T-helper 22 cell (primary cell): ENCODE measurements at places on chromosomes 4 and X.
A peak's percentile ranks its signal among the peaks of the same experiment; 100 is the strongest.

DNA sequence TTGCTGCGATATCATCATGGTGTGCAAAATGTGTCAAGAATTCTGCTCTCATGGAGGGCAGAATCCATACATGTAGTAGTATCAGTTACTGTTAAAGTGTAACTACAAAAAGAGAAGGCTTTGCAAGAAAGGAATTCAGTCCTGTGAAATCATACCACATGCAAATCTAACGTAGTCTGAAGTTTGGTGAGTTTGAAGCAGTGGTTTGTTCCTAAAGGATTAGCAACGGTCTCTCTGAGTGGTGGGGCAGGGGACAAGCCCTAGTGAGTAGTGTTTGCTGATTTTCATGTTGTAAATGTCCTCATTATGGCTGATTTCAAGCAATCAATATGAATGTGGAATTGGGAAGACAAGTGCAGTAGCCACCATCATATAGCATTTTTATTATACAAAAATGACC, 47.1 kb upstream of the CLNK start:
- no peak for DNase-seq

GRCh38 chr4:11098461-11098860, 330.2 kb downstream of the HS3ST1 start:
- no peak for DNase-seq

DNA sequence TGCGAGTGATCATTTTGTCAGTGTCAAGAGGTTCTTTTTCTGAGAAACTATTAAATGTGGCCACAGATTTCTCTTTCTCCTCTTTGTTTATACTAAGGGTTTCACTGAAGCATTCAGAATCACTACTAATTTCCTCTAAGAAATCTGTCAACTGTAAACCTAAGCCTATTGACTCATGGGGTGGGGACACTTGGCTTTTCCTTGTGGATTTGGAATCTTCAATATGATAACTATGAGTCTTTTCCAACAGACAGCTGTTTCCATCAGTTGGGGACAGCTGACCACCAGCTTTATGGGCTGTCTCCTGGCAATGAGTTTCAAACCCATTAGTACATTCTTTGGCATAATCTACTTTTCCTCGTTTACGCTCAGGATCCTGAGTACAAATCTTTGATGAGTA, 13.8 kb downstream of the PGRMC1 start:
- no peak for DNase-seq

GRCh38 chrX:95622200-95622599, 1062.4 kb upstream of the DIAPH2 start:
- no peak for DNase-seq

DNA sequence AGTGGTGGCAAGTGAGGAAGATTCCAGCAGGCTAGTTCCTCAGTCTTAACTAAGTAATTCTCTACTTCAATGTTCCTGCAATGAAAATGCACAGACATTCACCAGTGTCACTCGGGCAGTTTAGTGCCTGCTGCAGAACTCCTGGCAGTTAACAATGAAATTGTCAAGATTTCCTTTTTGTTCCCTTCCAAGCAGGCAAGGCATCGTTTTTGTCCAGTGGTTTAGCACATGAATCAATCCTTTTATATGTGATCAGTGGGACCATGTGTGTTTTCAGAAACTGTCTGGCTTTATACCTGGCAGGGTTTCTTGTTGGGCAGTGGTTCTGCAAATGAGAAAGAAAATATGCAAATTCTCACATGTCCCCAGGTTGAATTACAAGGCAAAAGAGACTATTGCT, 122.2 kb downstream of the GBA3 start:
- DNase-seq, result no peak

GRCh38 chr4:13541720-13542576, 2.4 kb downstream of the NKX3-2 start:
- DNase-seq, result no peak

DNA sequence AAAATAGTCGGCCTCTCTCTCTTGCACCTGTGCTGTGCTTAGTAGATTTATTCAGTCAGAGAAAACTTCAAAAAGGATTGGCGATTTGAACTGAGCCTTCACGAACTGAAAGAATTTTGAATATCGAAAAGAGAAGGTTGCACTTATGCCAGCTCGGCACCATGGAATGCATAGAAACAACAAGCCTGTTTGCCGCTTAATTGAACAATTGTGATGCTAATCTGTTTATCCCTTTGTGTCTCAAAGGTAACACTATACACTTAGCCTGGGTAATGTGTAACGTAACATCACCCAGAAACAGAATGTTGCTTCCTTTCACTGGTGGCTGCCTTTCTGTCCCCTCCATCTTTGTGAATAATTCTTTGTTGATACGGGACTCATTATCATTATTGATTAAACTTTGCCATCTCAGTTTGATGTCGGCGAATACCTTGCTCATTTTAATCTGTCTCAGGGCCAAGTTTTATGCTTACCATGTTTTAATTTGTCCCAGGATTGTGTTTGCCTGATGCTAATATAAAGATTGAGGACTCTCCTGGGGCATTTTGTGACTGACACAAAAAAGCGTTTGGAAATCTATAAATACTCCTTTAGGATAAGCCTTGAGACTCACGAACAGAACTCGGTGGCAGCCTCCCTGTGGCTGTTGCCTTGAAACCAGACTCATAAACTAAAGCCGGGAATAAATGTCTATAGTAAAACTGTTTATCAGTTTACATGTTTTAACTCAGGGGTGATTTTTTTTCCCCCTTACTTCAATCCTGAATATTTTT, 400.5 kb downstream of the RAPGEF2 start:
- DNase-seq, result no peak

DNA sequence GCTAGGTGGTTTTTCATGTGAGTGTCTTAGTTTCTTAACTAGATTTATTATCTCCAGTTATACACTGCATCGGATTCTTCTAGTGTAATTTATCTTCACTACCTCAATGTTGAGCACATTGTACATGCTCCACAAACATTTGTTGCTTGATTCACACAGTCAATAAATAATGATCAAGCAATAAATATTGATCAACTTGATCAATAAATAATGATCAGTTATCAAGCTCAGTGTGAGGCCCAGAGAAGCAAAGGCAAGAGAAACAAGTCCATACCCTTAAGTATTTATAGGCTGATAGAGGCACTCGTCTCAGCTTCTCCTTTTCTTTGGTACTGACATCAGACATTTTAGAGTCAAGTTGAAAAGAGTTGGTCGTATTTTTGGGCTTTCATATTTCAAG, 5.1 kb upstream of the VBP1 start:
- no peak for DNase-seq

DNA sequence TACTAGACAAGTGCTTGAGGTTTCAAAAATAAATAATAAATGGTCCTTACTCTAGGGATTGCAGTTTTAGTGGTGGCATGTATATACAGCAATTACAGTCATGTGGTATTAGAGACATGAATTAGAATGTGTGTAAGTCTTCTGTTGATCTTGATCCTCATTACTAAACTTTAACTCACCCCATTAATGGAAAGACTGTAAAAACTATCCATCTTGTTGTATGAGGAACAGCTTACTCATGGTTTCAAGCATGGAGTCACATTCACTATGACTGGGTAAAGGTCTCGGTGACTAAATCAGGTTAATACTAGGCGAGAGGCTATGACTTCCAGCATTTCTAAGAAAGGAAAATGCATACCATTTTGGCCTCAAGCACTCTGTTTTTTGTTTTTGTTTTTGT, 107.0 kb upstream of the HPGD start:
- no peak for DNase-seq

- DNase-seq, result no peak
Measured at GRCh38 chr4:104494822-104495559, at the start of gene CXXC4. Gene CXXC4 (minus strand): TSS chr4:104494894. CDS start chr4:104491802, 3,092 bp downstream.

DNA sequence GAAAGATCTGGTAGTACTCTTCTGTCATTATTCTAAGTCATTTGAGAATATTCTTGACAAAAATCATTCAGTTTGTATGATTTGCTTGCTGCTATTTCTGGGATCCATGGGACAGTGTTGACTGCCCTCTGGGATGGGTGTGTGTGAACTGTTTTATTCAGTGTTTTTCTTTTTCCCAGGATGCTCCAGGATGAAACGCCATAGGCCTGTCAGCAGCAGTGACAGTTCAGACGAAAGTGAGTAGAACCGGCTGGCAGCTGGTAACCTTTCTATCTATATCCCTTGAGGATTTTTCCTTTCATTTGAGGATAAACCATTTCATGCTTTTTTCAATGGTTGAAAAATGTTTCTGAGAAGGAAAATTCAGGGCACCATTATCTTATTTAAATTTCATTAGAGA, 72.5 kb downstream of the JADE3 start:
- no peak for DNase-seq

DNA sequence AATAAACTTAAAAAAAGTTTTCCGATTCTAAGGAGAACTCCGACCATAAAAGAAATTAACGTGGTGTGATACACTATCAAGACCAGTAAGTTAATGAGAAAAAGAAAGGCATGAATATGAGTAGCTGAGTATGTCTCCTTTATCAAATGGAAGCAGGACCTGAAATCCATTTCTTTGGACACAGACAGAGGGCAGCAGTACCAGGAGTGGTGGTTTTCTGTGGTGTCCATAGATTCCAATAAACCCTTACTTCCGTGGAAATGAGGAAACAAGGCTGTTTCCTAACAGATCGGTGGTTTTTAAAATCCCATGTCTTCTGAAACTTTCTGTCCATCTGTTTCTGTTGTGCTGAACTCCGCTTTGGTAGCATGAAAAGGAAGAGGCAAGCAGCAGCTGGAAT, 128.5 kb upstream of the TSPAN5 start:
- no peak for DNase-seq

GRCh38 chrX:40106676-40107290, 9.0 kb upstream of the BCOR start:
- no peak for DNase-seq

- no peak for DNase-seq
Measured at GRCh38 chrX:132199941-132200340, 19.3 kb downstream of the RAP2C start.

DNA sequence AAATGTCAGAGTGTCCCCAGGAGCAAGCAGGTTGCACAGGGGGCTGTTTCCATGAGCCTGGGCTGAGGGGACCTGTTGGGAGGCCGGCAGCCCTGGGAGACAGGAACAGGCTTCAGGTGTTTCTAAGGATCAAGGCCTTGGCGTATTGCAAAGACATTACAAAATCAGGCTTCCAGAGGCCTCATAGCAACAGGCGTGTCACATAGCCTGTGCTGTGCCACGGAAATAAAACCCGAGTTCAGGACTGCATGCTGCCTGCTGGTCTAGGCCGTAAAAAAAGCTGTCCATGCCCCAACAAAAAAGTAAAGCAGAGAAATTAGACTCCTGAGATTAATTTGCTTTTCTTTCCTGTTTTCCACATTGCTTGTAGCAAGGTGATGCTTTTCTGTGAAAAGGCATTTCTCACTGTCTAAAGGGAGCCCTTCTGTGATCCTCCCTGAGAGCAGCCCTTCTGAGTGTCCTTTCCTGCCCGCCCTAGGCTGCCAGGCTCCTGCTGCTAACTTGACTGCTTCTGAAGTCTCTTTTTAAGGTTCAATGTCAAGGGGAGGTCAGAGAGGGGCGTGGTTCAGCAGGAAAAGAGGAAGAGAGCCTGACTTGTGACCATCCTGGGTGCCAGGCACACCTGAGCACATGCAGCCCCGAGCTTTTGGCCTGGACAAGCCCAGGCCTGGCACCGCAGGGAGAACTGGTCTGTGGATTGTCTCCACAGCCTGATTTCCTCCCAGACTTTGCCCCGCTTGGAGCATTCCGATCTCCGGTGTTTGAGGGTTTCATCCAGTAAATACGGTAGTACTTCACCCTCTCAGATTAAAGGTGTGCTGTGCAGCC, 21.3 kb downstream of the SHROOM2 start:
- no peak for DNase-seq

DNA sequence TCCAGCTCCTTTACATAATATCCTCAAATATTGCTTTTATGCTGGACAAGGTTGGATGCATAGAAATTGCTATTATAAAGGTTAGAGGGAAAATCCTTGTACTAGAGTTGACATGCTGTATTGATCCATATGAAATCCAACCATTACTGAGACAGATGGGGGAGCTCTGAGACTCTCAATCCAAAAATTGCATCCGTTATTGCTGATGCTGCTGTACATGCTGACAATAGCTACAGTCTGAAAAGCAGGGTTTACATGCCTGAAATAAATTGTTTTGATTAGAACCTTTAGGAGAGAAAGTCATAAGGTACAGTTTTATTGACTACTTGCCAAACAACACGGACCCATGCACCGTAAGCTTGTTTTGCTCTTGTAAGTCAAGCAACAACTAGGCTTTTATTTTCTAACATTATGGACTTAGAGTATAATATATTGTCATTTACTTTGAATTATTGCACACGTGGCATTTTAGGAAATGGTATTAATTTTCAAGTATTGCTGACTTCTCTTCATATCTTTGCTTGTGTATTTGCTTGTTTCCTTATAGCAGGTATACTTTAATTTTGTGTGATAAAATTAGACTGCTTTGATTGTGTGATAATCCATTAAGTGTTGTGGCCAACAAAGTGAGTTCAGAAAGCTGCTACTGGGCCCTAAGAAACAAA, 1365.2 kb downstream of the STIM2 start:
- DNase-seq, result no peak

DNA sequence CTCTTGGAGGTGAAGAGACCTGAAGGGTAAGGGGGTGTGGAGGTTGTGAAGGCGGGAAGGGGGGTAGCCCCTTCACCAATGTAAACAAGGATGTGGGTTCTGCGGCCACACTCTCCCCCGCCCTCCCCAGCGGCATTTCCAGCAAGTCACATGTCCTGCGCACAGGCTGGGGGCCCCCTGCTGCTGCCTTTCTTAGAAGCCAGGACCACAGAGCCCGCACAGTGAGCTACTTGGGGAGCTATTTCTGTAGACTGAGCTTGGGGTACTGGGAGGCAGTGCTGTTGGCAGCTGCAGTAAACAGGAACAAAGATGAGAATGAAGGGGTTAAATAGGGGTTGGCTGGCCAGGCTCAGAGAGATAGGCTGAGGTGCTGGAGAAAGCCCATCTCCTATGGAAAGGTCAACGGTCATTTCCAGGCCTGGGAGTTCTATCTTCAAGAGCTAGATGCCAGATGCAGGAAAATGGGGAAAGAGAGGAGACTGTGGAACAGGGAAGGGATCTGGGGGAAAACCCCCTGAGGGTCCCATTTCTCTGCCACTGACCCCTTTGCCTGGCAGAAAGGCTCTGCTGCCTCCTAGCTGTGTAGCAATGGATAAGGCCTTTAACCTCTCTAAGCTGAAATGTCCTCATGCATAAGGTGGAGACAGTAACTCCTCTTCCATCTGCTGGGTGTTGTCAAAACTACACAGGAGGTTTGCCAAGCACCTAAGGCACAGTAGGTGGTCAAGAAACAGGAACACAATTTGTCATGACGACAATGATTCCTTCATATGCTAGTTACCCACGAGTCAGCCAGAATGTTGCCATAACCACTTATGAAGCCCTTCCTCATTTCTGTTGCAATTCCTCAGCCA, 18.5 kb upstream of the PIM2 start:
- peak; percentile 86 for DNase-seq

DNA sequence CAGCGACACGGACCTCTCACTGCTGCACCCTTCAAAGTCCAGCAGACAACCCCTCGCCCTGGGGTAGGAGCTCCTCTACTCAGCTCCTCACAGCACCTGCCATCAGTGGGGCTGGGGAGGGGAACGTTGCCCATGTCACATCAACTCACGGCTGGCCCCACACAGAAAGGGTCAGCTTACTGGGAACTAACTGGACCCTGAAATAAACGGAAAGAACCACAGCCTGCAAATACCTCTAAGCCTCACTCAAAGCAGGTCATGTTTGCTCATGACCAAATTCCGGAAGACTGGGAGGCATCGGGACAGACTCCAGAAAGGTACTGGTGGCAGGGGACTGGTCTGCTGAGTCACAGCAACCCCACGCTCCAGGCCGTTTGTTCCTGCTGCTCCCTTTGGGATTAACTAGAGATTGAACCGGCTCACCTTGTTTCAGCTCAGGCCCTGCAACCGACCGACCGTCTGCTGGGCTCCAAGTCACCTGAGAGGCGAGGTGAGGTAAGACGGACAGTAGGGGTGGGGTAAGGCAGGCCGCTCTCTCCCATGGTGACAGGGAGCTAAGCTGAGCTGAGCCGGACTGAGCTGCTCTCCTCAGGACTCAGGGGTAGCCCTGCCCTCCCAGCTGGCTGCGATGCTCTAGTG, 5.6 kb downstream of the G6PD start:
- DNase-seq, result no peak
